ENCODE measurements at places on chromosomes 13 and 19.

DNA sequence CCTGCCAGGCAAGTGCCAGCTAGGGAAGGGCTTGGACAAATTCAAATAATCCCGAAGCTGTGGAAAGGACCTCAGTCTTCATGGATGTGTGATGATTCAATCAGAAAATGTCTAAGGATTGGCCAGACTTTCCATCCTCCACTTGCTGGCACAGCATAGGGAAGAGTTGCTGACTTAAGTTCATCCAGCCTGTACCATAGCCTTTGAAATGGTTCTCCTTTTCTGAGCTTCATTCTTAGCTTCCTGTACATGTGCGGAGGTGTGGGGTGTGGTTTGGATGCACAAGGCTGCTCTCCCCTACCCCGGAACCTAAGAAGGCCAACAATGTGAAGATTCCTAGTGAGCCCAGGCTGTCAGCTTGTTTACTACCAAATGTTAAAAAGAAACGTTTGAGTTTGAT, 959 bp upstream of the IGFL3 start:
- no peak for DNase-seq

DNA sequence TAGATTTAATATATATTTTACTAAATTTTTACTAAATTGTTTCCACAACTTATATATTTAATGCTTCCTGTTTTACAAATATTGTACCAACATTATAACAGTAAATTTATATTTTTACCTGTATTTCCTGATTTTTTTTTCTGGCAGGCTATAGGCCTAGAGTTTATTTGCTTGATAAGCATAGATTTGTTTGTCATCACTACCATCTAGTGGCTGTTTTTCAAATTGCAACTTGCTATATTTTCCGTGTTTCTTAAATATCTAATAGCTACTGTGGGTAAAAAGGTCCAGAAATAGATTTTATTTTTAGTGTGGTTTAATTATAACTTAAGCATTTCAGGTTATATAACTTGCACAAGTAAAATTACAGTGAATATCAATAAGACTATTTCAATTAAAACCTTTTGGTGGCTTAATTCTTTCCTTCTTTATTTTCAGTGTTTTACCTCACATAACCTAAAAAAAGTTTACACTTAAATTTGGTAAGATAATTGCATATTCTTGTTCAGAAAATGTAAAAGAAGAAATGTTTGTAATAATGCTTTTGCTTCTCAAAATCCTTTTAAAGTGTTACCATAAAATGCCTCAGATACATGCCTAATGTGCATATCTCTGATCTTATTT, 60.6 kb downstream of the NDFIP2 start:
- no peak for DNase-seq

DNA sequence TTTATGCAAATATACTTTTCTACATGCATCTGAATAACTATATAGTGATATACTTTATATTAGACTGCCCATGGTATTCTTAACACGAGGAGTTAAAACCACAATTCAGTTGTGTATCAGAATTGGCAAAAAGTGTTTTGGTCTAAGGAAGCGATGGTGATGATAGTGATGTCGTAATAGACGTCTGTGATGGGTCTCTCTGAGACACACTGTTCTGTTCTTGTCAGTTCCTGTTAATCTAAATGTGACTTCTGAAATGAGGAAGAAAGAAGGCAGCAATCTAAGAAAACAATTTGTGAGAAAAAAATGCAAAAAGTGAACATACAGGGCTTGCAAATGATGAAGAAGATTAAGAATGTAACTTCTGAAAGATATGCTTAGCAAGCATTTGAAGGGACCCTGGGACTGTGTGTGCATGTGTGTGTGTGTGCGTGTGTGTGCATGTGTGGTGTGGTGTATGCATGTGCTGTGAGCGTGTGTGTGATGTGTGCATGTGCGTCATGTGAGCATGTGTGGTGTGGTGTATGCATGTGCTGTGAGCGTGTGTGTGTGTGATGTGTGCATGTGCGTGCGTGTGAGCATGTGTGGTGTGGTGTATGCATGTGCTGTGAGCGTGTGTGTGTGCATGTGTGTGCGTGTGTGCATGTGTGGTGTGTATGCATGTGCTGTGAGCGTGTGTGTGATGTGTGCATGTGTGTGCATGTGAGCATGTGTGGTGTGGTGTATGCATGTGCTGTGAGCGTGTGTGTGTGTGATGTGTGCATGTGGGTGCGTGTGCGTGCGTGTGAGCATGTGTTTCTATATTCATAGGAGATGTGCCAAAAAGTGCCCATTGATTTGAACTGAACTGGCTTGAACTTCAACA, 131.8 kb downstream of the IRS2 start:
- no peak for DNase-seq

- DNase-seq, result no peak
Measured at GRCh38 chr13:28558567-28558966, 63.6 kb upstream of the FLT1 start.

GRCh38 chr19:30733826-30734550, 361.8 kb downstream of the ZNF536 start:
- no peak for DNase-seq

- DNase-seq, result no peak
Measured at GRCh38 chr19:10565028-10565566, 713 bp downstream of the KRI1 start.

DNA sequence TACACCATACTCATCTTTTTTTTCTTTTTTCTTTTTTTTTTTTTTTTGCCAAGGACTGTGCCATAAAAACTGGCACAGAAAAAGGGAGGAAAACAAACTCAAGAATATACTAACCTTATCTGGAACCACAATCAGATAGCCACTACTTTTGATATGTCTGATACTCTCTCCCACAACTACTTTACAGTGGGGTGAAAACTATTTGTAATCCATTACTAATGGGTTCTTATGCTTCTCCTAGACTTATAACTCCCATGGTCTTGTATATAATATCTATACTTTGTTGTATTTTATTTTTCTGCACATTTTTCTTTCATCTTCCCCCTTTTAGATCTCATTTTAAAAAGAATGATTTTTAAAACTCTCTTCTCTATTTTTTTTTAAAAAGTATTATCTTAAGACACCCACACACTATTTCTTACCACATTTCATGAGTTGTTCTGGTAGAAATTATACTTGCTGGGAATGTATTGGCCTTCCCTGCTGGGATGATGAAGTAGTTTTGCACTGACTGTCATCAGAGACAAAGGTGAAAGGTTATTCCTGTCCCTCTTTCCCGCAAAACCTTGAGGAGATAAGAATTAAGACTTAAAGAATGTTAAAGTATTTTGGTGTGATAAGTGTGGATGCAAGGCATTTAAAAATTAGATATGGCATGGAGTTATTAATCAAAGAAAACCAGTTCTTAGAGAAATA, 146.7 kb upstream of the KLF12 start:
- no peak for DNase-seq

DNA sequence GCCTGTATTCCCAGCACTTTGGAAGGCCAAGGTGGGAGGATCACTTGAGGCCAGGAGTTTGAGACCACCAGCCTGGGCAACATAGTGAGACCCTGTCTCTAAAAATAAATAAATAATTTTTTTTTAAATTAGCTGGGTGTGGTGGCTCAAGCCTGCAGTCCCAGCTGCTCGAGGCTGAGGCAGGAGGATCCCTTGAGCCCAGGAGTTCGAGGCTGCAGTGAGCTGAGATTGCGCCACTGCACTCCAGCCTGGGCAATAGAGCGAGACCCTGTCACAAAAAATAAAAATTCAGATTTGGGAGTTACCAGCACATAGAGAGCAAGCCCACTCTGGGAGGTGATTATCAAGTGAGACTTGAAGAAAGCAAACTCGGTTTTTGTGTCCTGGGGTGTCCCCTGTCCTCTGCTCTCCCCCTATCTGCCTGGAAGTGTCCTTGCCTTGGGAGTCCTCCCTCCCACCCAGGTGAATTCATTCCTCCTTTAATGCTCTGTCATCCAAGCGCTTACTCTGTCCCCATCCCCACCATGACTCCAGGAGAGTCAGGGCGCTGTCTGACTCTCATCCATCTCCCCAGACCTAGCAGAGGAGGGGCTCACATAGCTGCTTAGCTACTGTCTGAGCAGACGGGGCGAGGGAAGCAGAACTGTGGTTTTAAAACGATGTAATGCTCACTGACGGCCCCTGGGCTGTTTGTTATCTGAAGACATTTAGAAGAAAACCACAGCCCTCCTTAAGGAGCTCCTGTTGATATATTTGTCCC, 146.8 kb downstream of the STK24 start:
- DNase-seq, result no peak

GRCh38 chr13:100396776-100397175, 191.8 kb downstream of the GGACT start:
- DNase-seq, result no peak

DNA sequence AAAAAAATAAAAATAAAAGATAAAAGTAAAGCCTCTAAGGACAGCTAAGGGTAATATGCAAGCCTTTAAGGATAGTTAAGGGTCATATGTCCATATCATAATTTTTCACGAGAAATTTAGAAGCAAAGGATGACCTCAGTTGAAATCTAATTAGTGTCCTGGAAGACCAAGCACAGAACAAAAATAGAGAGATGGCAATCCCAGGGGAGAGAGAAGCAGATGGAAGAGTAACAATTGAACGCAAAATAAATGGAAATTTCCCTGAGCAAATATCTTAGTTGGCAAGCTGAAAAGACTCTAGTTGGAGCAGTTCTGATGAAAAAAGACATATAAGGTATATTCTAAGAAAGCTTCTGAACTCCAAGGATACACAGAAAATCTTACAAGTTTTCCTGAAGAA, 275.4 kb downstream of the NALCN start:
- no peak for DNase-seq

DNA sequence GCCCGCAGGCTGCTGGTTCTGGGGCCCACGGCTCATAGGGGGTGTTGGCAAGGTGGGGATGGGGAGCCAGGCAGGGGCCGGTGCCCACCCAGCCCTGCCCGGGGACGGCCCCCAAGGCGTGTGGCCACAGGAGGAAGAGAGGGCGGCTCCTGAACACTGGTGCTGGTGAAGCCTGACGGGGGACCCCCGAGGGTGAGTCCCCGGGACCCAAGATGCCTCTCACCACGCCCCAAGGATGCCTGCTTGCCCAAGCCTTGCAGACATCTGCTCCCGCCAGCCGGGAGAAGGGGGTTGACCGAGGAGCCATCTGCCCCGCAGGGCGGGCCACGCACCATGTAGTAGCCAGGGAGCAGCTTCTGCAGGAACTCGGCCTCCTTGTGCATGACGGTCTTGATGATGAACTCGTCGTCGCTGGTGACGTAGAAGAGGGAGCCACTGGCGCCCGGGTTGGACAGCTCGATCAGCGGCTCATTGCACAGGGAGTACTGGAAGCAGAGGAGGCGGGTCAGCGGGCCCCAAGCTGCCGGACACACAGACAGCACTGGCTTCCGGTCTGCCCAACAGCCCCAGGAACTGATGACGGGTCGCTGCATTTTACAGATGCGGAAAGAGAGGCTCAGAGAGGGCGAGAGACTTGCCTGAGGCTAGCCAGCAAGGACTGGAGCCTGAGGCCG, 29.6 kb upstream of the CACTIN start:
- DNase-seq, result no peak

GRCh38 chr19:17841810-17842662, 5.7 kb downstream of the JAK3 start:
- no peak for DNase-seq

DNA sequence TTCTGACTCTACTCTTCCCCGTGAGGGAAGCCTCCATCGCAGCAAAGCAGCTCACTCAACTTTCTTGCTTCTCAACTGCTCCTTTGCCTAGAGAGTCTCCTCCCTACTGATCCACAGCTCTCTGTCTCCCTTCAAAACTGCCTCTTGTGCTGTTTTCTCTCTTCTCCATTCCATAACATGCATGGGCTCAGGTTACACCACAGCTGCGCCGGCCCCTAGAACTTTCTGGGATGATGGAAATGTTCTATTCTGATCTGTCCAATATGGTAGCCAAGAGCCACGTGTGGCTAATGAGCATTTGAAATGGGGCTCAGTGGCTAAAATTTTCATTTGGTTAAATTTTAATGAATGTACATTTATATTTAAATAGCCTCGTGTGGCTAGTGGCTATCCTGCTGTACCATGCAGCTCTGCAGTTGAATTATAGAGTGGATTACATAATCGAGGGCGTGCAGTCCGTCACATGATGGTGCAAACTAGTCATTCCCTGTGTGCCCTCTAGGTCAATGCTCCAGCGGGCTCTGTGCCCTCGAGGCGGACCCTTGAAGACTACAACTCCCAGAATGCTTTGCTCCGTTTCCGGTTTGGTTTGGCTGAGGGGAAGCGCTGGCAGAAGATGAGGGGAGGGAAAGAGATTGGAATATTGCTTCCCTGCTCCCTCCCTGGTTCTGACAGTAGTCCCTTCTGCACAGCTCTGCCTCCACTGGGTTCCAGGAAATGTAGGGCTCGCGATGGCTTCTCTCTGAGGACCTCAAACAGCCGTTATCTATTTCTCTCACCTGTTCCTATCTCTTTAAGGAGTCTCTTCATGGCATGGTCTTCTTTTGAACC, 109.8 kb downstream of the CACNA1A start:
- DNase-seq, result no peak

- DNase-seq, result no peak
Measured at GRCh38 chr13:73194310-73194709, 135.5 kb downstream of the KLF5 start.

- DNase-seq, result no peak
Measured at GRCh38 chr19:13269348-13269747, 119.1 kb downstream of the IER2 start.

GRCh38 chr19:4013886-4014540, 6.5 kb downstream of the PIAS4 start:
- DNase-seq, result no peak

- DNase-seq, result no peak
Measured at GRCh38 chr13:111630406-111630805, 310.0 kb downstream of the TEX29 start.

- no peak for DNase-seq
Measured at GRCh38 chr19:20259615-20260014, 92.6 kb downstream of the ZNF486 start.

DNA sequence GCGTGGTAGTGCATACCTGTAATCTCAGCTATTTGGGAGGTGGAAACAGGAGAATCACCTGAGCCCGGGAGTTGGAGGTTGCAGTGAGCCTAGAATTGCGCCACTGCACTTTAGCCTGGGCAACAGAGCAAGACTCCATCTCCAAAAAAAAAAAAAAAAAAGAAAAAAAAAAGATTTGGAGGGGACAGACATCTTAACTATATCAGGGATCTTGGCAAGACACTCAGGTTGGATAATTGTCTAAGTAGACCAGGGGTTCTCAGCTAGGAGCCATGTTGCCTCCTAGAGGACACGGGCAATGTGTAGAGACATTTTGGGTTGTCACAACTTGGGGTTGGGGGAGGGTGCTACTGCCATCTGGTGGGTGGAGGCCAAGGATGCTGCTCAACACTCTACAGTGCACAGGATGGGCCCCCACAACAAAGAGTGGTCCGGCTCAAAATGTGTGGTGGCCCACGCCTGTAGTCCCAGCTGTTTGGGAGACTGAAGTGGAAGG, 1.9 kb upstream of the ZNF580 start:
- DNase-seq, result no peak

- DNase-seq, result no peak
Measured at GRCh38 chr13:25329706-25330105, 28.3 kb downstream of the NUP58 start.

DNA sequence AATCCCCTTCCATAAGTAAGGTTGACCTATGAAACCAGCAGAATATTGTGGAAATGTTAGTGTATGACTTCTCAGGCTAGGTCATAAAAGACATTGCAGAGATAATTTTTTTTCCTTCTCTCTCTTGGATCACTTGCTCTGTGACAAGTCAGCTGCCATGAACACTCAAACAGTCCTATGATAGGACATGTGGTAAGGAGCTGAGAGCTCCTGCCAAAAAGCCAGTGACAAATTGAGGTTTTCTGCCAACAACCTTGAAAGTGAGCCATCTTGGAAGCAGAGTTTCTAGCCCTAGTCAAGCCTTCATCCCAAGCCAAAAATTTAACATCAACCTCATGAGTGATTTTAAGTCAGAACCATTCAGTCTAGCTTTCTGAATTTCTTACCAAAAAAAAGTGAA, 270.9 kb upstream of the NBEA start:
- no peak for DNase-seq

Measured in activated gamma-delta T cell (primary cell).